ENCODE measurements at places on chromosomes 7 and 10.

GRCh38 chr10:71774916-71775702 lies 1.8 kb upstream of the VSIR start:
- DNase-seq, result no peak

- DNase-seq, result no peak
Measured at GRCh38 chr7:4140933-4141332, 541.2 kb upstream of the FOXK1 start.

DNA sequence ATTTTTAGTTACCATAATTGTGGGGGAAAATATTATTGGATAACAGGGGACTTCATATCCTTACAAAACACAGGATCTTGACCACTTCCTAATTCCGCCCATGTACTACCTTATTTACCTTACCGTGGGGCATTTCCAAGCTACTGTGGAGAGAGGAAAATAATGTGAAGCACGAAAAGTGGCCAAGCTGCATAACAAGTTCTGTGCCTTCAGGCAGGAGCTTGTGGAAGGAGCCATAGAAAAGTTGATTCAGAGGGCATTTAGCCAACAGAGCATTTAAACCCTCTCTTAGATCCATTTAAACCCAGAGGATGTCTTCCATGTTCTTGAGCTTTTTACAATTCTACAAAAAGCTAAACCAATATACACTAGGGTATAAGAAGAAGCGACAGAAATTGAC lies 41.6 kb downstream of the DNAJB9 start:
- no peak for DNase-seq

GRCh38 chr10:126465771-126466170 lies 77.5 kb upstream of the ADAM12 start:
- no peak for DNase-seq

GRCh38 chr7:95863-96260 lies 96.5 kb upstream of the FAM20C start:
- DNase-seq, result no peak

- no peak for DNase-seq
Measured at GRCh38 chr7:158381956-158382355, 205.7 kb downstream of the PTPRN2 start.

Data from HTR-8/SVneo (cell line).